ENCODE measurements at places on chromosomes 5 and 9. TPM values are rescaled to one million over a fixed set of nuclear protein-coding genes. Genes with fewer than 3 reads are reported as not detected.

The GPX3 gene
- total RNA-seq, result 869 TPM

DNA sequence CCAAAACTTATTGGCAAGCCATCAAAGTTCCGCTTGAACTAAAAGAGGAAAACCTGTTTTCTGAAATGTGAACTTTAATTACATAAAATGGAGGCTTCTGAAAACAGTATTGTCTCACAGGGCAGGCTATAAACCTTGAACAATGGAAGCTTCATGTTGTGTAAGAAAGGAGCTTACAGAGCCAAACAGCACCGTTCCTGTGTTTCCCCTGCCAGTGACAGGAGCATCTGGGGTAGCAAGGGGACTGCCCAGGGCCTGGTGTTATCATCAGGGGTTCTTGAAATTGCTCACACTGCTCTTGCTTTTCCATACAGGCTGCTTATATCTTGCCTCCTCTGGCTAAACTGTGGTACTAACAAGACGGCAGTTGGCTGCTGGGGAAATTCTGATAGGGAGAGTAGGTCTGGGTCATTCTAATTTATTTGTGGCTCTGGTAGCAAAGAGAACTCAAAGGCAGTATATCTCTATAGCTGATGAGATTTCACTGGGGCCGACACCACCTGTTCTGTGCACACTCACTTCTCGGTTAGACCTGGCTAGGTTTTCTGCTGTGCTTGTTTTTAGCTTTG, 40.4 kb downstream of the BASP1 start:
- no peak overlapping the region for H3K4me3 ChIP-seq
- H3K4me1 ChIP-seq, result no peaks in the 10 kb centered on the region
- no peak for DNase-seq
- H3K36me3 ChIP-seq, result no peaks in the 10 kb centered on the region
- H3K27ac ChIP-seq, result no peak overlapping the region

DNA sequence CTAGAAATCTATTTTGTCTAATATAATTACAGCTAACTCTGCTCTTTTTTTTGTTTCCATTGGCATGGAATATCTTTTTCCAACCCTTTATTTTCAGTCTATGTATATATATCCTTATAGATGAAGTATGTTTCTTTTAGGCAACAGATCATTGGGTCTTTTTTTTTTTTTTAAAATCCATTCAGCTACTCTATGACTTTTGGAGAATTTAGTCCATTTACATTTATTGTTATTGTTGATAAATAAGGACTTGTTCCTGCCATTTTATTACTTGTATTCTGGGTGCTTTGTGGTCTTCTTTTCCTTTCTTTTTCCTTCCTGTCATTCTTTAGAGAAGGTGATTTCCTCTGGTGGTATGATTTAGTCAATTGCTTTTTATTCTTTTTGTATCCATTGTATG, 296.8 kb downstream of the SMARCA2 start:
- H3K27me3 ChIP-seq, result no peaks in the 10 kb centered on the region
- no peaks in the 10 kb centered on the region for H3K4me1 ChIP-seq
- no peak for DNase-seq
- no peak overlapping the region for H3K27ac ChIP-seq
- H3K36me3 ChIP-seq, result no peaks in the 10 kb centered on the region

DNA sequence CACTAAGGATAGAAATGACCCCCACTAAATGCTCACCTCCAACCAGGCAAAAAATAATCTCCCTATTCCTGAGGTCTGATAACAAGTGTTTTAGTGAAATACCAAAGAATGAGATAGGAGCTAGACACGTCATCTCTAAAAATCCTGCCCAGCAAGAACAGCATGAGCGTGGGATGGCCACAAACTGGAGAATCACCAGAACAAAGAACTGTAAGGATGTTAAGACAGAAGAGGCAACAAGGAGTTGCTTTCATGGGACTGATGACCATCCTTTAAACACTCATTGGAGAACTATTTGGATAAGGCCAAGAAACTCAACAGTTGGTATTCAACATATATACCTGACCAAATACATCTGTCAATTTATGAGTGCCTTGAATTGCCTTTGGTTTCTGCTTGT, 113.7 kb downstream of the RASEF start:
- H3K27ac ChIP-seq, result no peak overlapping the region
- DNase-seq, result no peak
- no peaks in the 10 kb centered on the region for H3K4me1 ChIP-seq
- no peaks in the 10 kb centered on the region for H3K36me3 ChIP-seq

- no peak overlapping the region for H3K27ac ChIP-seq
- H3K36me3 ChIP-seq, result peaks cover 7% of the 10 kb centered on the region
- DNase-seq, result no peak
- no peak overlapping the region for H3K4me3 ChIP-seq
- H3K4me1 ChIP-seq, result no peaks in the 10 kb centered on the region
- H3K27me3 ChIP-seq, result no peaks in the 10 kb centered on the region
Measured at GRCh38 chr9:7117676-7118561, 360.1 kb downstream of the KDM4C start.

DNA sequence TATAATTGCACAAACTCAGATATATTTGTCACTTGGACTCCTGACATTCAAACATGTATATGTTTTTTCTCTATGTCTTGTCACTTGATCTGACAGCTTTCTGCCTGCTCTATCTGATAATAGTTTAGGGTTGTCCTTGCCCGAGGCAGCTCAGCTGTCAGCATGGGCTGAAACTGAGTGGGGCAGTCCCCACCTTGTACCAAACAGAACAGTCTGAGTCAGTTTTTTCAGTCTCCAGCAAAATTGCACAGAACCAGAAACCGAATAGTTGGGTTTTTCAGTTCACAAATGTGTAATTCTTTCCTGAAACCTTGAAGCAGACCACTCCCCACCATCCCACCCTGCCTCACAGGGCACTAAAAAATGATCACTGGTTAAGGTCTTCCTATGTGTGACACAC, 9.5 kb upstream of the HAND1 start:
- H3K36me3 ChIP-seq, result no peaks in the 10 kb centered on the region
- peaks cover 17% of the 10 kb centered on the region for H3K27me3 ChIP-seq
- H3K27ac ChIP-seq, result no peak overlapping the region
- no peak for DNase-seq
- H3K4me3 ChIP-seq, result no peak overlapping the region

- no peaks in the 10 kb centered on the region for H3K36me3 ChIP-seq
- no peaks in the 10 kb centered on the region for H3K27me3 ChIP-seq
- H3K27ac ChIP-seq, result no peak overlapping the region
- H3K4me3 ChIP-seq, result no peak overlapping the region
- H3K4me1 ChIP-seq, result no peaks in the 10 kb centered on the region
Measured at GRCh38 chr5:107413754-107414153, 257.0 kb downstream of the EFNA5 start.

DNA sequence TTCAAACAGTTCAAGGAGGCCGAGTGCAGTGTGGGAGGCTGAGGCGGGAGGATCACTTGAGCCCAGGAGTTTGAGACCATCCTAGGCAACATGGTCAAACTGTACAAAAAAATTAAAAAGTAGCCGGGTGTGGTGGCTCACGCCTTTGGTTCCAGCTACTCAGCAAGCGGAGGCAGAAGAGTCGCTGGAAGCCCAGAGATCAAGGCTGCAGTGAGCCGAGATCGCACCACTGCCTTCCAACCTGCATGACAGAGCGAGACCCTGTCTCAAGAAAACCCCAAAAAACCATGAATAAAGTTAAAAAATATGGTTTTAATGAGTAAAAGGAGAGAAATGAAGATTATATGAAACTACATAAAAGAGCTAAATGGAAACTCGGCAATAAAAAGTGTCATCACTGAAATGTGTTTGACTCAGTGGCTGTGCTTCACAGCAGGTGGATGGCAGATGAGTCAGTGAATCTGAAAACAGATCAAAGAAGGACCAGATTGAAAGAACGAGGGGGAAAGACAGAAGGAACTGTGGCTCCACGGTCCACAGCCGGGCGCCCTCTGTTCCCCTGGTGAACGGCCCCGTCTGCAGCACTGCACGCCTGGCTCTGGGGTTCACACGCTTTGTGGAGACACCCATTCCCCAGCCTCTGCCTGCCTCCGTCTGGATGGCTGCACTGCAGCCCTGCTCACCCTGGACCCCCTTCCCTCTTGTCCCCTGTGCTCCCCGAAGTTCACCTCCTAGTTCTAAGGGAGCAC, 25.1 kb downstream of the EXD3 start:
- H3K36me3 ChIP-seq, result no peaks in the 10 kb centered on the region
- H3K27me3 ChIP-seq, result no peaks in the 10 kb centered on the region
- no peak overlapping the region for H3K27ac ChIP-seq
- H3K4me3 ChIP-seq, result no peak overlapping the region
- no peaks in the 10 kb centered on the region for H3K4me1 ChIP-seq

- no peak for DNase-seq
- no peaks in the 10 kb centered on the region for H3K4me1 ChIP-seq
- H3K27ac ChIP-seq, result no peak overlapping the region
- no peaks in the 10 kb centered on the region for H3K36me3 ChIP-seq
Measured at GRCh38 chr5:122516432-122516743, 204.4 kb downstream of the SNCAIP start.

All from right lobe of liver (tissue), 6 donors.